WERI-Rb-1 (cell line): ENCODE measurements at places on chromosomes 2 and 18.

GRCh38 chr2:227960317-227960716, 88.9 kb downstream of the DAW1 start:
- no peak for DNase-seq

- no peak for DNase-seq
Measured at GRCh38 chr2:217797661-217798069, 205.1 kb downstream of the TNS1 start.

GRCh38 chr2:54635554-54636152, 87.8 kb upstream of the EML6 start:
- no peak for DNase-seq

GRCh38 chr2:175871331-175872004, 130.6 kb downstream of the LNPK start:
- no peak for DNase-seq

GRCh38 chr18:12154361-12154760, 60.7 kb downstream of the ANKRD62 start:
- no peak for DNase-seq

GRCh38 chr2:29644949-29645348, 276.4 kb downstream of the ALK start:
- no peak for DNase-seq
